ENCODE measurements at places on chromosomes 7 and 10. TPM values are rescaled to one million over a fixed set of nuclear protein-coding genes. Genes with fewer than 3 reads are reported as not detected.

UNCX gene
- total RNA-seq = not detected

BAMBI gene
- 19.4 TPM for total RNA-seq

SNCG gene
- 15.8 TPM for total RNA-seq

KIAA1549 gene
- 5.7 TPM for total RNA-seq

TFEC gene
- total RNA-seq = 4.2 TPM

PDE1C gene
- 2.4 TPM for total RNA-seq

MPP7 gene
- 47.5 TPM for total RNA-seq

C10orf71 gene
- total RNA-seq = not detected

KCNIP2 gene
- 2.5 TPM for total RNA-seq

CUBN gene
- 0.92 TPM for total RNA-seq

MMD2 gene
- not detected for total RNA-seq

COMMD3 gene
- 42.7 TPM for total RNA-seq

NPC1L1 gene
- 61.3 TPM for total RNA-seq

C10orf53 gene
- not detected for total RNA-seq

GALNT17 gene
- total RNA-seq = 1.7 TPM

CFAP70 gene
- total RNA-seq = 3.6 TPM

METTL27 gene
- total RNA-seq = 3.1 TPM

NACAD gene
- total RNA-seq = 4.9 TPM

CTAGE4 gene
- 7.5 TPM for total RNA-seq

ZNF239 gene
- total RNA-seq = 3.3 TPM

SLC35B4 gene
- total RNA-seq = 10.7 TPM

WEE2 gene
- total RNA-seq = not detected

PALS2 gene
- total RNA-seq = 250 TPM

Measured in mucosa of gallbladder (tissue), 1 donor.